ENCODE measurements at places on chromosomes 2 and 18. TPM values are rescaled to one million over a fixed set of nuclear protein-coding genes. Genes with fewer than 3 reads are reported as not detected.

The CDH7 gene
- not detected for total RNA-seq

The WDR12 gene
- total RNA-seq, result 134 TPM

GRCh38 chr18:22194151-22194598 is 24.8 kb downstream of the GATA6 start:
- DNase-seq, result no peak

DNA sequence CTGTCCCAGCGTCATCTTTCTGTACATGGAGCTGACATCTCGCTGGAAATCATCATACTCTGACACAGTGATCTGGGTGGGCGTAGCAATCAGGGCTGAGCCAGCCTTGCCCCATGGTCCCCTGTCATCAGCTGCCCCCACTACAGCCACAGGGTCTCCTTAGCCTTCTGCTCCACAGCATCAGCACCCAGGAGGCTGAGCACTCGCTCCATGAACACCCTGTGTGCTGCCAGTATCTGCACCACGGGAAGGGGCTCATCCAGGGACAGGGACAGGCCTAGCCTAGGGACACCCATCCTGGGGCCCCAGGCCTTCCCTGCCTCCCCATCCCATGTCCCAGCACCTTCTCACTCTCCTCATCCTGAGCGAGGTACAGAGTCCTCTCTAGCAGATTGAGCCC is 11.4 kb downstream of the ALPG start:
- no peak for DNase-seq

GRCh38 chr18:11246495-11247300 is 97.3 kb upstream of the PIEZO2 start:
- no peak for DNase-seq

GRCh38 chr2:26585100-26585499 is 56.1 kb downstream of the CIB4 start:
- no peak for DNase-seq

DNA sequence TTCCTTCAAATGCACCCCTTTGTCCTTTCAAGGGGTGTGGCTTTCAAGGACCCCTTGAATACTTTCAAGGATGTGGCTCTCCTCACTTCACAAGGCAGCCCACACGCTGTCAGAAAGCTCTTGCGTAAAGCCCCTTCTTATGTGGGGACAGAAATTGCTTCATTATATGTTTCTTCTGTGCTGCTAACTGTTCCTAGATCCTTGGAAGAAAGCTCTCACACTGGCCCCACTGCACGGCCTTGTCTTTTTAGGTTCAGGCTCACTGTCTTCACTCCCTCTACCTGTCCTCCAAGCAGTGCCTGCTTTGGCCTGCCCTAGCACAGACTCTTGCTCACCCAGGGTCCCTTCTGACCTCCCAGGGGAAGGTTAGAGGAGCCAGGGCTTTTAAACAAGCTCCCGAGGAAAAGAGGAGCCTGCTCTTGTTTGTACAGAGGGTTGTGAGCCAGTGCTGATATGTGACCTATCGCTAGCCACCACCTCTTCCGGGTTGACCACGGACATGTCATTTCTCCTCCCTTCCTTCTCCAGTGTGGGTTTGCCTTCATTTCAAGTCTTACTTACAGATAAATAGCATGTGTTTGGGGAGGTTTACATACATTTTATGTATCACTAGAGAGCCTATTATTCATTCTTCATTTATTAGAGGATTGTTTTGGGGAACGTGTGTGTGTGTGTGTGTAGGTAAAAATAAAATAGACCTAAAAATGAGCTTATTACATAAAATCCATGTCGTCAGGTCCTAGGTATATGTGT is 94.7 kb downstream of the RTN4 start:
- DNase-seq, result no peak

- peak; percentile 33 for DNase-seq
Observed at GRCh38 chr2:136034629-136035028, 49.2 kb upstream of the DARS1 start.

DNA sequence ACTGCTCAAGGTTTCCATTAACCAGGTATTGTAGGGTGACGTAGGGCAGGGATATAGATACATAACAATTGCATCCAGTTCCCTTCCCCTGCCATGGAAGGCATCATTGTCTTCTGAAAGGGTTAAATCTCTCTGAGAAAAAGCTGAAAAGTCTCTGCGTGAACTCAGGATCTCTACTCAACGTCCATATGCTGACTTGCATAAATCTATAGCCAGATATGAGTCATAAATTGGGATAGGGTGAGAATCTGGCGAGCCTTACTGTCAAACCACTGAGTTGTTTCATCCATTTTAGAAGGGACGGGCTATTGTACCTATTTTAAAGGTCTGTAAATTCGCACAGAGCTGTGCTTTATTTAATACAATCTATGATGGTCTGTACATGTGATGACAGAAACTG is 258.3 kb downstream of the L3MBTL4 start:
- no peak for DNase-seq

DNA sequence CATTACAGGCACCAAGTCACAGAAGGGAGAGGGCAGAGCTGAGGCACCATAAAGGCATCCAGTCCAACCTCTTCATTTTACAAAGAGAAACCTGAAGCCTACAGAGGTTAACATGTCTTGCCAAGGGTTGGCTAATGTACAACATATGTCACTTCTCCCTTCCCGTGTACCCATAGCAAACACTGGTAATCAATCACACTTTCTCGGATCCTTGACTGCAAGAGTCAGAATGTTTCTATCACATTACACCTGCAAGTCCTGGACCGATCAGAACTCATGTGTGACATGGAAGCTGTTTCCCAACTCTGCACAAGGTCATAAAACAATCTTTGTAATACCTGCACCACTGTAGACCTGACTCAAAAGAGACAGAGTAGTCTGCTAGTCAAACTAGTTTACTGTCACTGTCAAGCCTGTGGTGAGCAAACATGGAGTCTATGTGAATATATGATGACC is 6.0 kb downstream of the ANKRD44 start:
- DNase-seq, result peak; percentile 55

- no peak for DNase-seq
Observed at GRCh38 chr2:23243073-23243659, 141.8 kb upstream of the KLHL29 start.

GRCh38 chr2:58313926-58314325 is 72.8 kb upstream of the FANCL start:
- DNase-seq, result no peak

GRCh38 chr2:94990956-94991355 is 34.6 kb upstream of the MAL start:
- no peak for DNase-seq

- DNase-seq, result no peak
Observed at GRCh38 chr2:208306291-208306690, 40.2 kb downstream of the PIKFYVE start.

DNA sequence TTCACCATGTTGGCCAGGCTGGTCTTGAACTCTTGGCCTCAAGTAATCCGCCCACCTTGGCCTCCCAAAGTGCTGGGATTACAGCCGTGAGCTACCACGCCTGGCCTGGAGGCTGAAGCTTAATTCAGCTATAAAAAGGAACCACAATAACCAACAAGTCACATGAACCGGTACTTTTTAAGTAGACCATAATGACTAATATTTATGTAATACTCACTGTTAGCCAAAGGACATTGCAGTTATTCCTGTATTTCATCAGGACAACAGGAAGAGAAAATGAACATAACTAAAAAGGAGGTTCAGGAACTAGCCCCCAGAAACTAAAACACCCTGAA is 49.0 kb upstream of the TMEM87B start:
- DNase-seq, result no peak

DNA sequence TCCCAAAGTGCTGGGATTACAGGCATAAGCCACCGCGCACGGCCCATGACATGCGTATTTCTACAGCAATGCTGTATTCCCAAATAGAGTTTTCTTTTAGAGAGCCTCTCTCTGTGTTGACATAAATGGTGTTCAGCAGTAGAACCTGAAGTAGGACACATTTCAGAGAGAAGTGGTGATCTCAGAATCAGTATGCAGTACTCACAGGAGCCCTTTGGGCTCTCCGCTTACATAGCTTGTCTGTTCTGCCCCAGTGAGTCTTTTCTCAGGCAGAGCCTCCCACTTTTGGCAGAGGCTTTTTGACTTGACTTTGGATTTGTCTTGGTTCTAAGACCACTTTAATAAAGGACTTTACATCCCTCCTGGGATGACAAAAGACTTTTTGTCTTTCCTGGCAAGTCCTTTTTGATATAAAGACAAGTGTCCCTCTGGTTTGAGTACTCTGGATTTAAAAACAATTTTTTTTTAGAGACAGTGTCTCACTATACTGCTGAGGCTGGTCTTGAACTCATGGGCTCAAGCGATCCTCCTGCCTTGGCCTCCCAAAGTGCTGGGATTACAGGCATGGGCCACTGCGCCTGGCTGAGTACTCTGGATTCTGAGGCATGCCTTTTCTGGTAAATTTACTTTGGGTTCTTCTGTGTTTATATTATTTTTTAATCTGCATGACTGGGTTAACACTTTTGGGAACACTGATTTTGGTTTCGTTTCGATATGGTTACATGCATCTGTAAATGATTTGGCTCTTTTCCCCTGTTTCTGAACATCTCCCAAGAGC is 113.3 kb downstream of the SMAD2 start:
- DNase-seq, result no peak

Data from activated CD8-positive, alpha-beta T cell treated with anti-CD3 and anti-CD28 coated beads for 36 hours (primary cell).